ENCODE measurements at places on chromosomes 7 and 10. TPM values are rescaled to one million over a fixed set of nuclear protein-coding genes. Genes with fewer than 3 reads are reported as not detected.

ADGRA1 gene
- total RNA-seq, result 0.38 TPM

NET1 gene
- total RNA-seq, result 214 TPM

STEAP4 gene
- total RNA-seq, result 90.9 TPM

IFIT2 gene
- 9.4 TPM for total RNA-seq
